ENCODE measurements at places on chromosomes 3 and 15. TPM values are rescaled to one million over a fixed set of nuclear protein-coding genes. Genes with fewer than 3 reads are reported as not detected.
A peak's percentile ranks its signal among the peaks of the same experiment; 100 is the strongest.

Gene PLSCR4
- total RNA-seq, result 77.4 TPM

Gene LYZL4
- 5.9 TPM for total RNA-seq

Gene HEG1
- 130 TPM for total RNA-seq

Gene DAZL
- total RNA-seq, result 21.5 TPM

Gene MELTF
- total RNA-seq, result 6.9 TPM

Gene FRMD5
- total RNA-seq, result 0.36 TPM

GRCh38 chr3:119649761-119650160, 10.6 kb downstream of the POPDC2 start:
- no peaks in the 10 kb centered on the region for H3K4me1 ChIP-seq
- H3K36me3 ChIP-seq, result no peaks in the 10 kb centered on the region
- no peaks in the 10 kb centered on the region for H3K27me3 ChIP-seq

- no peak overlapping the region for H3K4me3 ChIP-seq
- no peak overlapping the region for H3K27ac ChIP-seq
- H3K27me3 ChIP-seq, result no peaks in the 10 kb centered on the region
- no peaks in the 10 kb centered on the region for H3K36me3 ChIP-seq
- no peak for DNase-seq
- no peaks in the 10 kb centered on the region for H3K4me1 ChIP-seq
Observed at GRCh38 chr3:171956181-171956683, 83.1 kb upstream of the FNDC3B start.

- no peaks in the 10 kb centered on the region for H3K4me1 ChIP-seq
- no peak for DNase-seq
- H3K4me3 ChIP-seq, result no peak overlapping the region
- H3K27me3 ChIP-seq, result no peaks in the 10 kb centered on the region
Observed at GRCh38 chr15:48031973-48032372, 88.8 kb upstream of the SLC24A5 start.

DNA sequence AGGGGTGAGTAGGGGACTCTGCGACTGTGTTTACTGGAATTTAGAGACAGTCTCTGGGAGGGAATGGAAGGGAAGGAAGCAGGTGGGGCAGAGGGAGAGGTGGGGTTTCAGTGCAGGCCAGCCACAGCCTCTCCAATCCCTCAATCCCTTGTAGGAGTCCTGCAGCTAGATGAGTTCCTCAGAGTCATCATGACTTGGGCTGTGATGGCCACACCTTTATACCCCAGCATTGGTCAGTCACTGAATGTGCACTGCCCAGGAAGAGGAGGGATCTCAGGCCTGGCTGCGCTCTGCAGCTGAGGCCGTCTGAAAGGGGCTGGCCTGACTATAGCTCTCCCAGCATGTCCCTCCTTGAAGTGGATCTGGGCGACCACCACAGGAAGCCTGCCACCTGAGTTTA, 67.3 kb upstream of the GLCE start:
- no peaks in the 10 kb centered on the region for H3K36me3 ChIP-seq
- no peaks in the 10 kb centered on the region for H3K4me1 ChIP-seq
- no peak overlapping the region for H3K4me3 ChIP-seq
- H3K27ac ChIP-seq, result no peak overlapping the region

DNA sequence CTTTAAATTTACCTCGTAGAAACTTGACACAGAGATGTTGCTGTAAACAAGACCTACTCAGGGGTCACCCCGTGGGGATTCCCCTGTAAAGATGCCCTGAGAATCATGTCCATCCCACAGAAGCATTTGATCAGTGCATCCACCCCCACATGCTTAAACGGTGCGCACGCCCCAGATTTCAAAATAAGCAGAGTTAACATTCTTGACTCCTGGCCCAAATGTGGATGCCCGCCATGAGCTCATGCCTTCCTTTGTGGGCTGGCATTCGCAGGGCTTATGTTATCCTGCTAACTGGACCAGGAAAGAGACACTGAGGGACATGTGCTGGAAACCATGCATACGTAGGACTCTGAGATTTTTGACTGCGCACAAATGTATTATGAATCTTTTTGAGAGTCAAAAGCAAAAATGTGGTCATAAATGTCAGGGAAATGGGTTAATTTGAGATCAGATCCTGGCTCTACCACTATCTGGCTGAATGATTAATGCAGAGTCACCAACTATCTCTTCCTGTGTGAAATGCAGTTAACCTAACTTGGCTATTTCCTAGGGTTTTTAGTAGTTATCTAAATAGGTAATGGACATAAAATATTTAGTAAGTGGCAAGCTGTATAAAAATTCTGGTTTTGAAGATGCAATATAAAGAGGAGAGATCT, 9.1 kb upstream of the TP63 start:
- no peaks in the 10 kb centered on the region for H3K36me3 ChIP-seq
- no peak overlapping the region for H3K27ac ChIP-seq
- no peak overlapping the region for H3K4me3 ChIP-seq
- H3K27me3 ChIP-seq, result no peaks in the 10 kb centered on the region

DNA sequence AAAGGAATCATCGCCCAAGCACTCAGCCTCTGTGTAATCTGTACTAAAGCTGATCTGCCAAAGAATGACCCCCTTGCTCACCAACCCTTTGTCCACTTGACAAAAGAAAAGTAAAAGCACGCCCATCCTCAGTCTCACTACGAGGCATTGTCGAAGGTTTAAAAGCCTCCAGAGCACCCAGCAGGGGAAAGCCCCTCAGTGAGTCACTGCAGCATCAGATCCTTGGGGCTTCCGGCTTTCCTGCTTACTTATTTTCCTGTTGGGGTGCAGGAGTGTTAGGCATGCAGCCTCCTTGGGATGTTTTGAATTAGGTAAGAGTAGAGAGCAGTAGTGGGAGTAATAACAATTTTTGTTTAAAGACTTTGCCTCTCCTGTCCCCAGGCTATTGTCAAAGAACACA, 216.1 kb downstream of the MTHFS start:
- no peak overlapping the region for H3K27ac ChIP-seq
- H3K4me3 ChIP-seq, result no peak overlapping the region
- H3K36me3 ChIP-seq, result no peaks in the 10 kb centered on the region
- no peaks in the 10 kb centered on the region for H3K4me1 ChIP-seq

- H3K27me3 ChIP-seq, result no peaks in the 10 kb centered on the region
- no peaks in the 10 kb centered on the region for H3K36me3 ChIP-seq
- no peak overlapping the region for H3K4me3 ChIP-seq
- peak overlapping the region; percentile 88 for H3K27ac ChIP-seq
- no peak for DNase-seq
Observed at GRCh38 chr3:195897081-195897852, 11.1 kb downstream of the TNK2 start.

GRCh38 chr15:89841306-89841705, 26.7 kb upstream of the ANPEP start:
- no peaks in the 10 kb centered on the region for H3K36me3 ChIP-seq
- H3K4me1 ChIP-seq, result peaks cover 4% of the 10 kb centered on the region
- H3K27ac ChIP-seq, result no peak overlapping the region

DNA sequence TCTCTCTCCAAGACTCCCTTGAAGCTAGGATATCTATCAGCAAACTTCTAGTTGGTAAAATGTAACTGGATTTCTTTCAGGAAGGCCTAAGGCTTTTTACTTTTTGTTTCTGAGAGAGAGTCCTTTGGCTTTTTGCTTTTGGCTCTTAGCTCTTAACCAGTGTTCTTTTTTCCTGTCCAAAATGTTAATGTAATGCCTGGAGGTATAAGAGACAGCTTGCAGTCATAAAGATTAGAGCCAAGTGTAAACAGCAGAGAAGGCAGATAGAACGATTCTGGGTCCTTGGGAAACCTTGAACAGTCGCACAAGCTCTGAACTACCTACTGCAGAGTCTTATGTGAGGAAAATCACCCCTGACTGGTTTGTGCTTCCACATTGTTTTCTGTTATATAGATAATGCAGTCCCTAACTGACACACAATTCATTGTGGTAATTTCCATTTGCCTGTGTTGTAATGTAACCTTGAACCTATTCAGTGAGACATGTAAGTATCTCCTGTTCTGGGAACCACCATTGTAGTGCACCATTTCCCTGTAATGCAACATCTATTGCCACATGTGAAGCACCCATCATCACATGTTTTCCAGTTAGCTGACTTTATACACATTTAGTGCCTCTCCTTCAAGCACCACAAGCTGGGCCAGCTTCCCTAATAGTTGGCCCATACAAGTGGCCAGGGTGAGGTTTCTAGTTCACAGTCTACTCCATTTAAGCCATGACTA, 1311.9 kb downstream of the ROBO1 start:
- H3K4me1 ChIP-seq, result no peaks in the 10 kb centered on the region
- no peak for DNase-seq

GRCh38 chr3:133670525-133670995, 8.8 kb upstream of the TOPBP1 start:
- H3K4me1 ChIP-seq, result no peaks in the 10 kb centered on the region
- H3K4me3 ChIP-seq, result no peak overlapping the region
- no peak for DNase-seq
- H3K27ac ChIP-seq, result no peak overlapping the region

DNA sequence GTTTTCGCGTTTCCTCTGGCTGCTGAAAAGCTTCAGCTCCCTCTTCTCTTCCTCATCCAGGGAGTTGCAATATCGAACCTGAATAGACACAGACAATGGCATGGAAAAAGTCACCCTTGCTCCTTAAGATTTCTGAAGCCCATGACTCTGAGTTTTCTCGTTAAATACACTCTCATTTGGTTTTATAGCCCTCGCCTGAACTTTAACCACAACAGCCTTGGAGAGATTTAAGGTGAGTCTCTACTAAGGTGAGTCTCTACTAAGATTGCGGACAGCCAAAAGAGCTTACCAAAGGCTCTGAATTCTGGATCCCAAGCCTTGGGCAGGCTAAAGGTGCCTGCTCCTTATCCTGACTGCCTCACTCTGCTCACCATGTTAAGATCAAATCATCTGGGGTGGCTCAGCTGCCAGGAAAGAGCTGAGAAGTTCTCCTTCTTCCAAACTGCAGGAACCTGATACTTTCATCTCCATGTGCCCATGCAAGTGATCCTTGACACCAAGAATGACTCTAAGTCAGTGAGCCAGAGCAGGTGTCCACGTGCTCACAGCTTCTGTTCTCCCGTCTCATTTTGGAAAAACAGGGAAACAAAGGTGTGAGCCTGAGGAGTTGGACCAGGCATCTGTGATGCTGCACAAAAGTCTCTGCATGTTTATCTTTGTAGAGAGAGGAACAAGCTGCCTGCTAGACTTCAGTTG, 65.1 kb downstream of the PRICKLE2 start:
- no peaks in the 10 kb centered on the region for H3K27me3 ChIP-seq
- no peak for DNase-seq
- peaks cover 8% of the 10 kb centered on the region for H3K4me1 ChIP-seq

GRCh38 chr3:196620161-196620604, 19.3 kb upstream of the NRROS start:
- H3K4me1 ChIP-seq, result no peaks in the 10 kb centered on the region
- no peaks in the 10 kb centered on the region for H3K27me3 ChIP-seq
- no peak overlapping the region for H3K27ac ChIP-seq
- no peak for DNase-seq
- H3K36me3 ChIP-seq, result no peaks in the 10 kb centered on the region

GRCh38 chr3:119834754-119835370, 53.0 kb downstream of the NR1I2 start:
- no peak overlapping the region for H3K4me3 ChIP-seq
- DNase-seq, result no peak
- no peak overlapping the region for H3K27ac ChIP-seq
- H3K4me1 ChIP-seq, result no peaks in the 10 kb centered on the region

- H3K4me3 ChIP-seq, result no peak overlapping the region
- H3K36me3 ChIP-seq, result no peaks in the 10 kb centered on the region
- no peak overlapping the region for H3K27ac ChIP-seq
- DNase-seq, result no peak
- H3K4me1 ChIP-seq, result no peaks in the 10 kb centered on the region
Observed at GRCh38 chr3:70065696-70066253, 66.2 kb downstream of the SAMMSON start.

GRCh38 chr15:65547841-65548240, 17.6 kb downstream of the HACD3 start:
- DNase-seq, result no peak
- H3K4me1 ChIP-seq, result no peaks in the 10 kb centered on the region
- H3K27me3 ChIP-seq, result no peaks in the 10 kb centered on the region
- no peak overlapping the region for H3K27ac ChIP-seq
